ENCODE measurements at places on chromosomes 4 and X.

- DNase-seq: no peak
These were observed 732.0 kb downstream of the PCDH18 start for GRCh38 chr4:136800248-136800647.

DNA sequence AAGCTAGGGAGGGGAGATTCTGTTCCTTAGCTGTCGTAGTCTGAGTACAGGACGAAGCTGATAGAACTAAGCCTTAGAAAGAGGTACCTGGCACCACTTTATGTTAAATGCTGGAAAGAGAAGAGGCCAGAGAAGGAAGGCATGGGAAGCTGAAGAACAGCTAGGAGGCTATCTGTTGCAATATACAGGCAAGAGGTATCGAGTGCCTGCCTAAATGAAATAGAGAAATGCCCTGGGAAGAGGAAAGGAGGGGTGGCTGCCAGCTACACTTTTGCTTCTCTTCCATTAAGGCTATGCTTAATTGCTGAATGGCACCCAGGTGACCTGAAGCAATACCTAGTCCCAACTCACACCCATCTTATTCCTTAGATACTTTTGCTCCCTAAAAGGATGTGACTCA lies 380.4 kb upstream of the FGF13 start:
- no peak for DNase-seq

- no peak for DNase-seq
These were observed 114.6 kb downstream of the ARHGAP6 start for GRCh38 chrX:11551151-11551550.

DNA sequence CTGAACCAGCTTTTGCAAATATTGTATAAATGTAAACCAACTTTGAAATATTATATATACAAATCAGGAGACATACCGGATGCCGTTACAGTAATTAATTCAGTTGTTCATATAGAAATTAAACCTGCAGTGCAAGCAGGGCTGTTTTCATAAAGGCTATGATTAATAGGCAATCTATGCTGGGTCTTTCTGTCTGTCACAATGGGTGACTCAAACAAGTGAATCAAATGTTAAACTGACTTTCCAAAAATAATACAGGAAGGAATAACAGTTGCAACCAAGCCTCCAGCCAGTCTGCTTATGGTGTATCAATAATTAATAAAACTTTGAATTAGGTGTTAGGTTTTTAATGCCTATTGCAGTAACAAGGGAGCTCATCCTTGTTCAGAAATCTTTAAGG lies 43.9 kb downstream of the GABRB1 start:
- no peak for DNase-seq

DNA sequence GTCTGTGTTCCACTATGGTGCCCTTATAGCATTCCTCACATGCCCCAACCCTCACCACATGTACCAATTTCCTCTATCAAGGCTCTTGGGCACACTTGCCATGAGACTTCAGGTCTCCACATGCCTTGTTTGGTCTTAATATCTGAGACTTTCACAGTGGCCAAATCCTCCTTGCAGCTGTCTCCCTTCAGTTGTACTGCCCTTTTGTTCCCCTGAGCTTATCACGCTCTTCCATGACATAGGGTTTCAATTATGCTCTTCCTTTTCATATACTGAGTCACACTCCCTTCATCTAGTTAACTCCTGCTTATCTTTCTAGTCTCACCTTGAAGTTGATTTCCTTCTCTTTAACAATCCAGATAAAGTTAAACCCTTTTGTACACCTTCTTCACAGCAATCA lies 212.9 kb downstream of the PDHA2 start:
- DNase-seq: no peak

- no peak for DNase-seq
These were observed 29.8 kb upstream of the SMARCAD1 start for GRCh38 chr4:94177822-94178221.

DNA sequence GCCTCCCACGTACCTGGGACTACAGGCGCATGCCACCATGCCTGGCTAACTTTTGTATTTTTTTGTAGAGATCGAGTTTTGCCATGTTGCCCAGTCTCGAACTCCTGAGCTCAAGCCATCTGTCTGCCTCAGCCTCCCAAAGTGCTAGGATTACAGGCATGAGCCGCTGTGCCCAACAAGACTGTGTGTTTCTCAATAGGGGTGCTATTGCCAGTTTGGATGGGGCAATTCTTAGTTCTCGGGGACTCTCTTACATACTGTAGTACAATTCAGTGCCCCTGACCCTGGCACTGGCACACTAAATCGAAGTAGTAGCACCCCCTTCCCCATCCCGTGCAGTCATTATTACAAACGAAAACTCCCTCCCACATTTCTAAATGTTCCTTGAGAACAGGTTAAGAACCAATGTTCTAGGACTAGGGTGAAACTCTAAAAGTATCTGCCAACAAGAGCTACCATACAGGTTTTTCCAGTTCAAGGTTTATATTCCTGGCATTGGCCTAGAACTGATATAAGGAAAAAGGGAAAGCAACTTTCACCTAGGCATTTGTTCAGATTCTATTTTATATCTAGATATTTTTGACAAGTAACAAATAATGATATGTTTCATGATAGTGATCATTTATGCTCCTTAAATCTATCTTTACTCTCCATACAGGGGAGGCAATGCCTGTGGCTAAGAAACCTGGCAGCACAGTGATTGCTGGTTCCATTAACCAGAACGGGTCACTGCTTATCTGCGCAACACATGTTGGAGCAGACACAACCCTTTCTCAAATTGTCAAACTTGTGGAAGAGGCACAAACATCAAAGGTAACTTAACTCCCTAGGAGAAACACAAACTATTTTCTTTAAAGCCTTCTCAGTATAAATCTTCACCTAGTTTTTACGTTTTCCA lies 50.4 kb upstream of the PGAM4 start:
- no peak for DNase-seq

- no peak for DNase-seq
These were observed 217.2 kb upstream of the BOD1L1 start for GRCh38 chr4:13844740-13845139.

GRCh38 chrX:151702741-151703340 lies 7.6 kb downstream of the PRRG3 start:
- no peak for DNase-seq

- DNase-seq: no peak
These were observed 230.6 kb upstream of the GPRIN3 start for GRCh38 chr4:89538171-89538570.
